ENCODE measurements at places on chromosomes 6 and 20.

GRCh38 chr6:30893666-30894065, 9.3 kb downstream of the DDR1 start:
- no peak for ATAC-seq

- no peak for ATAC-seq
Measured at GRCh38 chr6:33593414-33593727, 13.3 kb upstream of the BAK1 start.

DNA sequence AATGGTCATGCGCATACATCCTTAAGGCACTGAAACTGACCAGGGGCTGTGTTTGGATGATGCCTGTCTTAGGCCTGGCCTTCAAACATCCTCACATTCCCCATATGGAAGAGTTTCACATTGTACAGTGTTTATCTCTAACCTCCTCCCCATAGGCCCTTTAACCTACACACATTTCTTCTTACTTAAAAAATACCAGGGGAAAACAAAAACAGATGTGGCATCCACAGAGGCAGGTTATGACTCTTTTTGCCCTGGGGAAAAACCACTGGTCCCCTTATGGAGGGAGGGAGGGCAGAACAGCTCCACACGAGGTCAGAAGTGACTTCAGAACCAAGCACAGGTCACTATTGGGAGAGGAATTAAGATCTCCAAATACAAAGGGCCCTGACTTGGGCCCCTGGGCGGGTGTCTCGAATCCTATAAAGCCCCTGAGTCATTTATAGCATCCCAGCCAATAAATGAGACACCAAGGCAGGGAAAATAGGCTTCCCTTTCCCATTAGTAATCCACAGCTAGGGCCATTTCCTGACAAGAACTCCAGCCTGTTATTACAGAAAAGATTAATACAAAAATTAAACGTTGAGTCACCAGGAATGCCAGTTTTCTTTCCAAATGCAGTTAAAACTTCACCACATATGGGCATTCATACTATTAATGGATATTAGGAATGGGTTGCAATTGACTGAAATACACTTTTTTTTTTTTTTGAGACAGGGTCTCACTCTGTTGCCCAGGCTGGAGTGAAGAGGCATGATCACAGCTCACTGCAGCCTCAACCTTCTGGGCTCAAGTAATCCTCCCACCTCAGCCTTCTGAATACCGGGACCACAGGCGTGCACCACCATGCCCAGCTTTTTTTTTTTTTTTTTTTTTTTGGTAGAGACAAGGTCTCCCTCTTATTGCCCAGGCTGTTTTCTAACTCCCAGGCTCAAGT, 107.2 kb downstream of the ATP9A start:
- ATAC-seq: peak; percentile 83

DNA sequence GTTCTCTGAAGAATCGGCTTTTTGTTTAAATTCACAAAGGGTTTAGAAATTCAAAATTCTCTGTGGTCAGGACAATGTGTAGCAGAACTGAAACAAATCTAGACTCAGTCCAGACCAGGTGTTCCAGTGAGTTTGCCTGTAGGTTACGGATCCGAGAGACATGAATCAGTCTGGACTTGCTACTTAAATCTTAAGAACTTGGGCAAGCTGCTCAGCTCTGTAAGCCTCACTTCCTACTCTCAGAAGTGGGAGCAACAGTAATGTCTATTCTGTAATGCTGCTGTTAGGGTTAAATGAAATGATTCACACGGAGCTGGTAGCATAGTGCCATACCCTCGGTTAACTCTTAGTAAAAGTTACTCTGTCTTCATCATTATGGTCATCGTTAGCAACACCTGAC, 37.7 kb downstream of the HECA start:
- ATAC-seq: no peak

GRCh38 chr20:31446084-31446819, 5.8 kb downstream of the DEFB123 start:
- ATAC-seq: no peak

DNA sequence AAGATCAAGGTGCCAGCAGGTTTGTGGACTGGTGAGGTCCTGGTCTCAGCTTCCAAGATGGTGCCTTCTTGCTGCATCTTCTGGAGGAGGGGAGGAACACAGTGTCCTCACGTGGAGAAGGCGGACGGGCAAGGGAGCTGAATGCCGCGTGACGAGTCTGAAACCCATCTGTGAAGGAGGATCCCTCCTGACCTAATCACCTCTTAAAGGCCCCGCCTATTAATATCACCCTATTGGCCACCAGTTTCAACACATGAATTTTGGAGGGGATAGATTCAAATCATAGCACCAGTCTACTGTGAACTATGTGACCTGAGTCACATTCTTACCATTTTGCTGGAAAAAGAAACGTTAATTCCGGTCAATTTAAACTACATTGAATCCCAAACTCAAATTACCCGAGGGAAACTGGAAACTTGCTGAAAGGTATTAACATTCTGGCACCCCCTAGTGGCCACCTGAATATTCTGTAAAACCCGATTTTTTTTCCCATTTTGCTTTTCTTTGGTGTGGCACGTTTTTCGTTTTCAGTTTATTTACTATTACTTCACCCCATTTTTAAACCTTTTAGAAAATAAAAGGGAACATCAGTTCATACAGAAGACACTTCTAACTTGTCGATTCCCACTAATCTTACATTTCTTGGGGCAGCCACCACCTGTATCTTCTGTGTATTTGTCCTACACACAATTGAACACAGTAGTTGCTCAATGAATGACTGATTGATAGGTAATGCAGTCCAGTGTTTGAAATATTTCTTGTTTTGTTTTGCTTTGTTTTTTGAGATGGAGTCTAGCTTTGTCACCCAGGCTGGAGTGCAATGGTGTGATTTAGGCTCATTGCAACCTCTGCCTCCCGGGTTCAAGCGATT, 17.9 kb upstream of the CCDC170 start:
- peak; percentile 62 for ATAC-seq

- no peak for ATAC-seq
Measured at GRCh38 chr20:3603108-3603507, 60.1 kb downstream of the GFRA4 start.

DNA sequence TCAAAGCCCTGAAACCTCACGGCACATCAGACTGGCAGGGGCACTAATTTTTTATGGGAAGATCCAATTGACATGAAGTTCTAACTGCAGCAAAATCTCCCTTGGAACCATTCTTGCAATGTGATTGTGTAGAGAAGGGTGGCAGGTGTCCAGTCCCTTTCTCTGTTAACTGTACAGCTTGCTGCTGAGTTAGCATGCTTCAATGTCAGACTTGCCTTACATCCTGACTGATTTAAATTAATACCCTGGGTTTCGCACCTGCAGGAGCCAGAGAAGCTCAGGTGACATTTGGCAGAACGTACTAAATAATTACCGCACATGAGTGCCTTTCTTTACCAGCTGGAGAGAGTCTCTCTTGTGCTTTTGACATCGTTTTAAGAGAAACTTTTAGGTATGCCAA, 123.0 kb downstream of the DOK5 start:
- ATAC-seq: no peak

DNA sequence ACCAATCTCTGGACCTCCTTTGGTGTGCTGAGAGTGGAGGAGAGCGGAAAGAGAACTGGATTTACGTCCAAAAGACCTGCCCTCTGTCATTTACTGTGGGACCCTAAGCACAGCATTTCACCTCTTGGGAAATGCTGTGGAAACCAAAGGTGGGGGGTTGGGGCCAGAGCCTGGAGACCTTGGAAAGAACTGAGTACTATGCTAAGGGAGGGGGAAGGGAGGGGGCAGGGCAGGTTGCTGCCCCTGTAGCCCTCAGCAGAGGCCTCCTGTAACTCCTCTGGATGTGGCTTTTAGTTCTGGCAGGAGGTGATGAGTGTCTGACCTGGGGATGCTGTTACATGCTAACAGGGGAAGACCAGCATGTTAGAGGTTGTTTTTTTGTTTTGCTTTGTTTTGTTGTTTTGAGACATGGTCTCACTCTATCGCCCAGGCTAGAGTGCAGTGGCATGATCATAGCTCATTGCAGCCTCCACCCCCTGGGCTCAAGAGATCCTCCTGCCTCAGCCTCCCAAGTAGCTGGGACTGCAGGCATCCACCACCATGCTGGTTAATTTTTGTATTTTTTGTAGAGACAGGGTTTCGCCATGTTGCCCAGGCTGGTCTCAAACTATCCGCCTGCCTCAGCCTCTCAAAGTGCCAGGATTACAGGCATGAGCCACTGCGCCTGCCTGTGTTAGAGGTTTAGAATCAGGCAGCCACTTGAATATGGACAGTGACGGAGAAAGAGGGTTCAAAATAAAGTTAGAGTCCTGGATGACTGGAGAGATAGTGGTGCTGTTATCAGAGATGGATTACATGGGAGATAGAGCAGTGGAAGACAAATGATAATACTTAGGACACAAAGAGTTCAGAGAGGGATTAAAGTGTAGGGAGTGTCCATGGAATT, 18.4 kb upstream of the PARD6B start:
- no peak for ATAC-seq

- no peak for ATAC-seq
Measured at GRCh38 chr20:12177657-12178293, 260.1 kb downstream of the BTBD3 start.

GRCh38 chr20:62048346-62048761, 17.3 kb downstream of the TAF4 start:
- no peak for ATAC-seq
